Cortex of kidney (tissue), 1 donor: ENCODE measurements at places on chromosomes 5 and 9.

DNA sequence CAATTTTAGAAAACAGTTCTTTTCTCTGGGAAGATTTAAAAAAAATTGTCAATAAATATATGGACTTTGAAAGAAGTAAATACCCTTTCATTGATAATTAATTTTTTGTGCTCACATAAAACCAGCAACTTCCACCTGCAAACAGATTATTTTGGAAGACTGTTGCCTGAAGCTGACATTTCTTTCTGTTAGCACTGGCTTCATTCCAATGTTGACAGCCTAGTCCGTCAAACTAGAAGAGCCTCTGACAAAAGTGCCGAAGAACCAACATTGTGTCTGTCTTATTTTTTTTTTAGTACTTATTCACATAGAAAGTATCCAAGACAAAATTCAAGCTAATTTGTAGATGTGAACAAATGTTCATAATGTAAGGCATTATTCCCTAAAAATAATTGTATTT lies 108.6 kb upstream of the TMEM161B start:
- DNase-seq: no peak

- no peak for DNase-seq
Observed at GRCh38 chr5:54774281-54775170, 210.9 kb downstream of the ESM1 start.

GRCh38 chr5:82107267-82107666 lies 135.4 kb downstream of the ATG10 start:
- DNase-seq: no peak

GRCh38 chr9:130186839-130187522 lies 14.8 kb downstream of the NCS1 start:
- DNase-seq: no peak

GRCh38 chr9:74557571-74557970 lies 60.4 kb downstream of the RORB start:
- no peak for DNase-seq

- no peak for DNase-seq
Observed at GRCh38 chr5:98307811-98308210, 465.7 kb upstream of the RGMB start.

- no peak for DNase-seq
Observed at GRCh38 chr5:56052735-56053134, 58.0 kb upstream of the IL6ST start.

GRCh38 chr9:32775283-32775682 lies 8.1 kb upstream of the TMEM215 start:
- DNase-seq: no peak

DNA sequence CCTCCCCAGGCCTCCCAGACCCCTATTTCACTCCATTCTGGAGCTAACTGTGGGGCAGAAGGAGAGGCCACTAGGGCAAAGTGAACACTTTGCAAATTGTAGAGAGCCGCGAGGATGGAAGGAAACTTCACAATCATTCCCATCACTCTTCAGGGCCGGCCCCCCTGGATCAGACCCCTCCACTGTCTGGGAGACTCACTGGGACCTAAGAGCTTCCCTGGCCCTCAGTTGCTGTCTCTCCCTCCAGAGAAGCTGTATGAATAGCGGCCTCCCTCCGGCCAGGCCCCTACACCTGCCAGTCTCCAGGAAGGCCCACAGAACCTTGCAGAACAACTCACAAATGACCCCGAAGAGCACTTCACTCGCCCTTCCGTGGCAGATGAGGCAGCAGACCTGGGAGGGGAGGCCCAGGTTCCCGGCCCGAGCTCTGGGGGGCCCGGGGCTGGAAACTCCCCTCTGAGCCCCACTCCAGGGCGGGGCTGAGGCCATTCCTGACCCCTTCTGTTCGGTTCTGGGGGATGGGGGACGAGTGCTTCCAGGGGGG lies 141.9 kb upstream of the IER5L start:
- DNase-seq: no peak

- DNase-seq: no peak
Observed at GRCh38 chr9:130707225-130707976, 13.8 kb downstream of the EXOSC2 start.

GRCh38 chr5:56078278-56079156 lies 83.8 kb upstream of the IL6ST start:
- no peak for DNase-seq

- no peak for DNase-seq
Observed at GRCh38 chr9:89078860-89079259, 87.6 kb downstream of the S1PR3 start.

- no peak for DNase-seq
Observed at GRCh38 chr5:58544926-58545325, 37.9 kb upstream of the RAB3C start.

DNA sequence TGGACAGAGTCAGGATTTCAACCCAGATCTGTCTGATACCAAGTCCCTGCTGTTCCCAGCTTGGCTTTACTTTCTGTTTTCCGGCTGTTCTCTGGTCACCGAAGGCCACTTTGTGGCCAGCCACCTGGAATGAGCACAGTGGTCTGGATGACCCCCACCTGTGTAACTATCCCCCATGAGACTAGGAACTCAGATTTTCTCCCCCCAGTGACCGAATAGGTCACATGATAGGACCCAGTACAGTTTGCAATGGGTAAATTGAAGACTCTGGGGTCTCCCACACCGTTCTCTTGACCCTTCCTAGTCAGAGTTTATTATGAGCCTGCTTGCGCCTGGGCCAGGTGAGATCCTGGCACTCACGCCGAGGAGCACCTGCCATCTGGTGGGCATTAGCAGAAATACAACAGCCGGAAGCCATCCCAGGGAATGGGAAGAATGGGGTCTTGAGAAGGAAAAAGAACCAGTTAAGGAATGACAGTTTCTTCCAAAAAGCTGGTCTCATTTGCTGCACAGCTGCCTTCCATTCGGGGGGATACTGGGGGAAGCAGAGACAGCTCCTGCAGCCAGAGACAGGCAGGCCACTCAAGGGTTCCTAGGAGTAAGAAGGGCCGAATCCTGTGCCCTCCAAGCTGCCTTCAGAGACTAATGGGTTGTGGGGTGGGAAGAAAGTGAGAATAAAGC lies 7.1 kb downstream of the PHYHD1 start:
- DNase-seq: no peak

DNA sequence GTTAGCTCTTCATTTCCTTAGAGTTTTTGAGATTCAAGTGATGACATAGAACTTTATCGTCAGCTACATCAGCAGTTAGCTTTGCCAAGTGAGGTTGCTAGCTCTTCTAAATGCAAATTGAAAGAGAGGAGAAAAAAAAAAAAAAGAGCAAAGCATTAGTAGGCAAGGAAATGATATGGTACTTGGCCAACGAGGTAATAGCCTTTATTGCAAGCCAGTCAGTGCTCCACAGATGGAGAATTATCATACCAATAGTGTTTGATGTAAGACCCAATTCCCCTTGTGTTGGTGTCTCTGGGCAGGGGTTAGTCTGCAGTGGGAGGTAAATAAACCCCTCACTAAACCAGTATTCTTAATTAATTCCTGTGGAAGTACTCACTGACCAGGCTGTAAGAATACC lies 992.1 kb downstream of the PTPRD start:
- DNase-seq: no peak
